ENCODE measurements at places on chromosomes 3 and 15.
A peak's percentile ranks its signal among the peaks of the same experiment; 100 is the strongest.

DNA sequence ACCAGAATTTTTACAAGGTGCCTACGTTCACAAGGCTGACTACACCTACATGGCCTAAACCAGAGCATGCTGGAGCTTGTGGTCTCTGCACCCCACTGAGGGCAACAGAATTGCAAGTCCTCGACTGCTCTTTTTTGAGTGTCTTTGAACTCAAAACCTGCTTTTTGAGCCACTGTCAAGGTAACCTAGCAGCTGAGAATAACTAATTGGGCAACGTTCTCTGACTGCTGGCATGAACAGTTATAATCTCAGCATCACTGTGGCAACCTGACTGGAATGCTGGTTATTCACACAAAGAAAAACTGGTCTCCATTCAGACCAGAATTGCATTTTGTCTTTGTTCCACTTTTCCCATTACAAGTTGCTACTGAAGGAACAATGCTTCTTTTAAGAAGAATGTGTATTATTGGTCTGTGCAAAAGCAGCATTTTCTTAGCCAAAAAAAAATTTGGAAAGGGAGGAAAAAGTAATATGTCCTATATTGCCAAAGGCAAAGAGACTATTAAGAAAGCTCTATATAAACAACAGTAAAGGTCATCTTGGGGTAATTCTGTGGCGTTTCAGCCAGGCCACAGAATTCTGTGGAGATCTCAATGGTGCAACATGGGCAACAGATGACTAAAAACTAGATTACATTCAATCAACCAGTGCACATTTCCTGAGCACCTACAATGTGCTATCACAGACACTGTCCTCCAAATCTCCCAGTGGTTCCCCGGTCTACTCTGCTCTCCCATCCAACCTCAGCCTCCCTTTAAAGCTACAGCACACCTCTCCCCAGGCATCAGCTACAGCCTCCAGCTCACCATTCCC is 76.8 kb downstream of the TNIK start:
- no peak for DNase-seq

DNA sequence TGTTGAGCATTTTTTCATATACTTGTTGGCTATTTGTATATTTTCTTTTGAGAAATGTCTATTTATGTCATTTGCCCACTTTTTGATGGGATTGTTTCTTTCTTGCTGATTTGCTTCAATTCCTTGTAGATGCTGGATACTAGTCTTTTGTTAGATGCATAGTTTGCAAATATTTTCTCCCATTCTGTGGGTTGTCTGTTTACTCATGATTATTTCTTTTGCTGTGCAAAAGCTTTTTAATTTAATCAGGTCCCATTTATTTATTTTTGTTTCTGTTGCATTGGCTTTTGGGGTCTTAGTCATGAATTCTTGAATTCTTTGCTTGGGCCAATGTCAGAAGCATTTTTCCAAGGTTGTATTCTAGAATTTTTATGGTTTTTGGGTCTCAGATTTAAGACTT is 251.7 kb downstream of the WNT5A start:
- no peak for DNase-seq

DNA sequence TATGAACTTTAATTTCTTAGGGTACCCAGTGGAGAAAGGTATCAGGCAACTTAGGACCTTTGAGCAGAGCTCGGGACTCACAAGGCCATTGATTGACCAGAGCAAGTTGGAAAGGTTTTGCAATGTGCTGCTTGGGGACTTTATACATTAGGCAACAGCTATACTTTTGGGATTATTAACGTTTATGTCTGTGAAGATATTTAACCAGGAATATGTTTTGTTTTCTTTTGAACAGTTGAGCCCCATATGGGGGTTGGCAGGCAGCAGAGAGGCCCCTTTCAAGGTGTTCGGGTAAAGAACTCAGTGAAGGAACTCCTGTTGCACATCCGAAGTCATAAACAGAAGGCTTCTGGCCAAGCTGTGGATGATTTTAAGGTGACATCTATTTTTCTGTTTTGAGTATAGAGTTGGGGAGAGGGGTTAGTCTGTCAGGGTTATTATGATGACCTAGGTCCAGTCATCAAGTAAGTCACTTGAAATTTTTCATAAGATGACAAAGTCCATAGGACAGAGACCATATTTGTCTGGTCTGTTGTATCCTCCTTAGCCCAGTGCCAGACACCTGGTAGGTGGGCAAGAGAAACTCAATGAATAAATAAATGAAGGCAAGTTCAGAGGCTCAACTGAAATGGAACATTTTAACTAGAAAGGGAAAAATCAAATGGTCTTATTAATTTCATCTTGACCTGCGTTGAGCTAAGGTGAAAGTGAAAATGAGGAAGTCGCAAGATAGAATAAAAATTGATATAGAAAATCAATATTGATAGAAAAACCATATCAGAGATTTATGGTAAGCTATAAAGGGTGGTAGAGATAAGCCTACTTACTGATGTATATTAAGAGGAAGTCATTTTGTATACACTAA is 2.8 kb downstream of the NFKBIZ start:
- no peak for DNase-seq

GRCh38 chr3:68919000-68919399 is 13.3 kb downstream of the TAFA4 start:
- no peak for DNase-seq

DNA sequence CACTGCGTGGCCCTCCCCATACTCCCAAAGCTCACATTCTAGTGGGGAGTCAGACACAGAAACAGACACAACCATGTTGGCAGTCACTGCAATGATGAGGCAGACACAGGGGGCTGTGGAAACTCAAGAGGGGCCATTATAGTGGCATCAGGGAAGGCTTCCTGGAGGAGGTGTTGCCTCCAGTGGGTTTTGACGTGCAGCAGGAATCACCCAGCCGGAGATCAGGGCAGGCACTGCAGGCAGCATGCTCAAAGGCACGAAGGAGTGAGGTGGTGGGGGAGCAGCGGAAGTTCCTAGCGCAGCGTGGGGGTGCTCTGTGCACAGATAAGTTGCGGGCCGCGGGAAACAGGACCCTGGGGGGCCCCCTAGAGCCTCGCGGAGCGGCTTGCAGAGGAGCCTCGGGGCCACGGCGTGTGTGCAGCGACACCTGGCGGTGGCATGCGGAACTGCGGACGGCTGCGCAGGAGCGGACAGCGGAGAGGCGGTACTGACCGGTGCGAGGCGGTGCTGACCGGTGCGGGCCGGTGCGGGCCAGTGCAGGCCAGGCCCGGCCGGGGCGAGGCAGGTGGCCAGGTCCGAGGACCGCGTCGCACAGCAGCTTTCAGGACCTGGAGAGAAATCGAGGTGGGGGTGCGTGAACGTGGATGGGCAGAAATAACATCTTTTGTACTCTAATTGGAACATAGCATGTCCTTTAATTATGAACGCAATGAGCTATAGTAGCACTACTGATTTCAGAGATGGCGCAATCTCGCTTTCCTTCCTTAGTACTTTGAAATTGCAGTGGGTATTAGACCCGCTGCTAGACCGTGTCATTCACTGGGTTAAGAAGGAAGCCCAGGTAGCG is 101.5 kb downstream of the FBLN2 start:
- DNase-seq: peak; percentile 86

GRCh38 chr3:179788996-179789395 is 136.2 kb downstream of the USP13 start:
- no peak for DNase-seq

GRCh38 chr15:71548401-71548807 is 261.9 kb upstream of the NR2E3 start:
- DNase-seq: no peak

- DNase-seq: no peak
These were observed 839.8 kb downstream of the NTRK3 start for GRCh38 chr15:87416591-87417257.

DNA sequence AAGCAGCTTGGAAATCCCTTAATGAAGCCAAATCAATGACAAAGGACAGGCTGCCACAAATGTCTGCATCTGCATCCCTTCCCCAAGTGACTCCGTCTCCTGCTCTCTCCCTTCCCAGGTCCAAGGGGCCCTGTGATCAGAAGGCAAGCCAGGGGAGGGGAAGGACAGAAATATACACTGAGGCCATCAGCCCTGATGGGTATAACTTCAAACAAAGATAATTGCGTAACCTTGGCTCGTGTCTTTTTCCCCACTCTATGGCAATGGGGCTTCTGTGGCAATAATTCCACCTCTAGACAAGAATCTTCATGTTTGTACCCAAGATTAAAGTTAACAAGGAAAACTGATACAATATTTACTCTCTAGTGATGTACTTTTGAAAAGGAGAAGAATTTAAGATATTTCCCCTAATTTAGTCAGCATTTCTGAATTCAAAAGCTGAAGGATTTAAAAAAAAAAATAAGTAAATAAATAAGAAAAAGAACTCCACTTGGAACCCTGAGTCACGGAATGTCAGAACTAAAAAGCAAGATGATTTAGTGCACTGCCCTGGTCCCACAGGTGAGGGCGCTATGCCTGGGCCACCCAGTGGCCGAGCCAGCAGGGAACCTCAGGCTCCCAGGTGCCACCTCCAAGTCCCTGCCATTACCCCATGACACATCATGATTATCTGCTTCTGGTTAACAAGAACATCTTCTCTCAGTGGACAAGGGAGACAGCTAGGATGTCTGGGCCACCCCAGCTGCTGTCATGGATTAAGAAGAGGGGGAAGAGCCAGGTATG is 154.5 kb downstream of the STT3B start:
- no peak for DNase-seq

DNA sequence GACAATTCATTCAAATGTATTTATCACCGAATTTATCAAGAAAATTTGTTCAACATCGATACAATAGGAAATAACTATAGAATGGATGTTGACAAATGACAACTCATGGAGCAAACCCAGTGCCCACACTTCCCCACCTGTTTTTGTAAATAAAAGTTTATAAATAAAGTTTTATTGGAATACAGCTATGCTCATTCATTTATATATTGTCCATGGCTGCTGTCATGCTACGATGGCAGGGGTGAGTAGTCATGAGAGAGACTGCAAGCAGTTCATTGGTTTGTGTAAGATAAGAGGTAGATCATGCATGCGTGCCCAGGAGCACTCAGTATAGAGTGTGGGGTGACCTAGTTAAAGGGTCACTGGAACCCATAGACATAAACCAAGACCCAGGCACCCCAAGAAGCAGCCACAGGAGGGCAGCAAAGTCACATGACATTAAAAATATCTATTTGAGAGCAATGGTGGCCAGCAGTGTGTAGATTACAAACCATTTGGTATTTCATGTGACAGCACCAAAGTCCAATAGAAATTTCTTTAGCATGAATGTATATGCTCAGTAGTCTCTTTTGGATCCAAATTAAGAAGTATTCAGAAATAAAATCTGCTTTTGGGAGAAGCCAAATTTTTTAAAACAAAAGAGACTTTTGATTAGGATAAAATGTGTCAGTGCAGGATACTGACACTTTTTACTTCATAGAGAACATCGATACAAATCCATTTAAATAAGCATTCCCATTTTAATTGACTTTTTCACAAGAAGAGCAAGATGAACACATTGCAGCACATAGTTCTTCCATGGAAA is 794.8 kb downstream of the MCTP2 start:
- peak; percentile 2 for DNase-seq

DNA sequence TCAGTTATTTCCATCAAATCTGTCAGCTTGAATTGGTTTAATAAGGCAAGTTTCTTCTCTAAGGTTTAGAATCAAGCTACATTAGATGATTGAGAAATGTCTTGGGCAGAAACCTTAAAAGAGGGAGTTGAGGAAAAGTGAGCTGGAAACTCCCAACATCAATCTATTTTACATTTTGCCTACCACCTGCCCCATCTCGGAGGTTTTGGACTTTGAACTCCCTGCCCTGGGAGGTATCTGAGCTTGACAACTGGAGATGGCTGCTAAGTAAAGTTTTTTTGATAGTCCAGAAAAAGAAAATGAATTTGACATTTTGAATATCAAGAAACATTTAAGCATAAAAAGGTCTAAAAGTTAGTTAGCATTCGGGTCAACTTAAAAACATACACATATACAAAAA is 234.2 kb downstream of the NFKBIZ start:
- DNase-seq: no peak

DNA sequence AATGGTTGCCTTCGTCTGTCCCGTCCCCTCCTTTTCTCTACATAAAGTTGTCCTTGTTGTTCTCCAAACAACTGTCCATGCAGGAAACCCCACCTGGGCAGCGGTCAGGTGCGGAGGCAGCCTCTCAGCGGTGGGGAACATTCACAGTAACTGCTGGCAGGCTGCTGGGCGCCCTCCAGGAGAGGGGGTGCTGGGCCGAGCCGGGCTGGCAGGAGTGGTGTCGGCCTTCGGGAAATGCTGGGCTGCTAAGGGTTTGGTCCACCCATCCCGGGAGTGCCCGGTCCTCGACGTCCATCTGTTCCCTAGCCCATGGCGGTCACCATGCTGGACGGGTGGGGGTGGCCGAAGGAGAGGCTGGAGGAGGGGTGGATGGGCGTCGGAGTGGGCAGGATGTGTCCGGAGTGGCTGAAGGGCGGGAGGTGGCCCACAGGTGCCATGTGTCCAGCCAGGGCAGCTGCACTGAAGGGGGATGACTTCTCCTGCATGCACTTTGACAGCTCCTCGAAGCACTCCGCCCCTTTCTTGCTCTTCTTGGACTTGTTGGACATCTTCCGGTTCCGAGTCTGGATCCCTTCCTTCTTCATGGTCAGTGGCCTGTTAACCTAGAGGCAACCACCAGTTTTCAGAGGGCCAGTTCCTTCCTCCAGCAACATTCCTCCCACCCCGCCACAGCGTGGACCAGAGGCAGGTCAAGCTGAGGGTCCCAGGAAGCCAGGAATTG is 12.1 kb downstream of the GATA2 start:
- DNase-seq: no peak

GRCh38 chr3:25212736-25213135 is 215.3 kb upstream of the RARB start:
- no peak for DNase-seq

- DNase-seq: no peak
These were observed 44.6 kb downstream of the PTPN23 start for GRCh38 chr3:47425383-47425778.

- no peak for DNase-seq
These were observed 17.4 kb downstream of the THBS1 start for GRCh38 chr15:39598186-39598850.

- no peak for DNase-seq
These were observed 326.8 kb upstream of the ROBO1 start for GRCh38 chr3:80094589-80094988.

DNA sequence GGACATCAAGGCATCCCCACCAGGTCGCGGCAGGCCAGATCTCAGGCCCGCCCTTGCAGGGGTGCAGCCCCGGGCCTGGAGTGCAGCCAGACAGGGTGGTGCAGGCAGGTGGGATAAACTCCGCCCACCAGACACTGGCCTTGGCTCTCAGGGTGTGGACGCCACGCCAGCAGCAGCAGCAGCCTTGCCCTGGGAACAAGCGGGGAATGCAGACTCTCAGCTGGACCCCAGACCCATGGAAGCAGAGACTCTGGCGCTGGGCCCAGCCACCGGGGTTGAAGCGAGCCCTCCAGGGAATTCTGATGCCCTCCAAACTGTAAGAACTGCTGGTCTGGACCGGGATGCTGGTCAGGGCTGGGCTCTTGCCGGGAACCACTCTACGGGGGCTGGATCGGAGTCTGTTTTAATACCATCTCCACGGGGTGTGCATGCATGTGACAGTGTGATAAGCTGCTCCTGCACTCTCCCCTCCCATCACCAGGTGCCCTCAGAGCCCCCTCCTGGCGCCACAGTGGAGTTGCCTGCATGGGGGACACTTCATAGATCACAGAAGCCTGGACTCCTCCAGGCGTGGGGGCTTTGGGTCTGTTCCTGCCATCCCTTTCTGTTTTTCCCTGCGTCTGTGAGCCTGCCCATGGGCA is 142.7 kb downstream of the NSMCE3 start:
- DNase-seq: no peak

GRCh38 chr15:47814620-47815019 is 97.3 kb downstream of the SEMA6D start:
- no peak for DNase-seq
